Stimulated activated naive CD8-positive, alpha-beta T cell treated with anti-CD3 and anti-CD28 coated beads, Interleukin-15, Interleukin-2, amounts not matched to agents 100 U/mL and 50 U/mL, for 24 hours (primary cell): ENCODE measurements at places on chromosomes 1 and 21.

DNA sequence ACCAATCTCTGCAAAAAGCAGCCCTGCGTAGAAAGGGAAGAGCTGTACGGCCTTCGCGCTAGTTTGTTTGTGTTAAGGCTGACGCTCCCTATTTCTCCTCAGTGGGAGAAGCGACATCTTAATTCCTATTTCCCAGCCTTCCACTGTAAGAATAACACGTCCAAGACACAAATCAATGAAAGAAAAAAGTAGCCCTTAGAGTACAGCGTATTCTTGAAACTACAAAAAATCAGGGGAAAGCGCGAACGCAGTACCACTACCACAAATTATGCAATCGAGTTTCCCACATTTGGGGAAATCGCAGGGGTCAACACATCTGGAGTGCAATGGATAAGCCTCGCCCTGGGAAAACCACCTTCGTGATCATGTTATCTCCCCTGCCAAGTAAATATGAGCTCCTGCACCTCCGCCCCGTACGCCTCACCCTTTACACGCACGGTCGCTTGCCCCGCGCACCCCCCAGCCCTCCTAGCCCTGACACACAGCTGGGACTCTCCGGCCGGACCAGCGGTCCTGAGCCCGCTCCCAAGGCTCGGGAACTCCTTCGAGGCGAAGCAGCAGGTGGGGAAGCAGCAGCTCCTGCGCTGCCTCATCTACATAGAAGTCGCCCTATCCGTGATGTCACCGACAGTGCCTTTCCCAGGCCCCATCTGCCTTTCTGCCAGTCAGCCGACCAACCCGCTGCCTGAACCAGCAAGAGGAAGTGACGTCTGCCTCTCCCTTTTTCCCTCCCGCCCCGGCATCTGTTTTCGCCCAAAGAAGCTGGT, 94.7 kb downstream of the PPIAL4G start:
- peak; percentile 88 for DNase-seq

GRCh38 chr1:92708368-92708950, 76.4 kb downstream of the EVI5 start:
- DNase-seq = no peak

DNA sequence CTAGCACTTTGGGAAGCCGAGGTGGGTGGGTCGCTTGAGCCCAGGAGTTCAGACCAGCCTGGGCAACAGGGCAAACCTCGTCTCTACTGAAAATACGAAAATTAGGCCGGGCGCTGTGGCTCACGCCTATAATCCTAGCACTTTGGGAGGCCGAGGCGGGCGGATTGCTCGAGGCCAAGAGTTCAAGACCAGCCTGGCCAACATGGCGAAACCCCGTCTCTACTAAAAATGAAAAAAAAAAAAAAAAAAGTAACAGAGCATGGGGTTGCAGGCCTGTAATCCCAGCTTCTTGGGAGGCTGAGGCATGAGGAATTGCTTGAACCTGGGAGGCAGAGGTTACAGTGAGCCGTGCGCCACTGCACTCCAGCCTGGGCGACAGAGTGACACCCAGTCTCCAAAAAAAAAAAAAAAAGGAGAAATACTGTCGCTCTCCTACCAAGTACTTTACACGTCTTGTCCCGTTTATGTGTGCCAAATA, 724 bp upstream of the NEK2 start:
- DNase-seq = no peak

DNA sequence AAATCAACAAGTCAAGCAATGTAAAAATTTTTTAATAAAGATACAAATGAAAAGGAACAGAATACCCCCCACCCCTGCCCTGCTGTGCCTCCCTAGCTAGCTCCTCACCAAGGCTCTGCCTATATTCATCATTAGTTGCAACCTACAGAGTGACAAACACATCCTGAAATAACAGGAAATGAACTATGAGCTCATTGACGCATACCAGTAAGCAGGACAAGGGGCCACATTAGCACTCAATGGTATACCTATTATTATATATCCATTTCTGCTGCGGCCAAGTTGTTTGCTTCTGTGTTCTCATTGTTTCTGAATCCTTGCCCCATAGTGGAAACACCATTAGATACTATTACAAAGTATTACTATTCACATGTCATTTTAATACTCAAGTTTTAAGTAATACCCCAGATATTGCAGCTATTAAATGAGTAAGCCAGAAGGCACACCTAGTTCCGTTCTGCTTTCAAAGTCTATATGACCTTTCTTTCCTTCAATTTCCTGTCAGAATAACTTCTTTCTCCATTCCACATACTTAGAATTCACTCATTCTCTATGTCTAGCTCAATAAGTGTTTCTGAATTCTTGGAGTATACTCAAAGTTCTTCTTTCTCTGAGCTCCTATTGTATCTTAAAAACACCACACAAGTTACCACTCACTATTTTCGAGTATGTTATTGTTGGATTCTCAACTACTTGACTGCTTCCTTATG, 1214.9 kb downstream of the PLA2G4A start:
- no peak for DNase-seq

DNA sequence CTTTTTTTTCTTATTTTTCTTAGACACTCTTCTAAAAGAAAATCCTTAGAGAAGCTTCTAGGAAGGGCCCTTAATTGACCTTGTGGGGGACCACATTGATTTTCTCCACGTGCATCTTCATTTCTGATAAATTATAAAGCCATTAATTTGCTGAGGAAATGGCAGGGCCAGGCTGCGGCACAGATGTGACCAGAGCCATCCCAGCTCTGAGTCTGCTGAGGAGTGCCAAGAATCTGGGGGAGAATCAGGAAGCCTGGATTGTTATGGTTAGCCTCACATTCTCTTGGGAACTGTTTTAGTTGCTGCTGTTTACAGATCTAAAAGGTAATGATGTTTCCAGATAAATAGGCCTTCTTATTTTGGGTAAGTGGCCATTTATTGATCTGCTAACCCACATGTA, 16.2 kb downstream of the PROX1 start:
- DNase-seq = no peak

GRCh38 chr1:186482661-186483255, 21.8 kb upstream of the PDC start:
- peak; percentile 71 for DNase-seq

DNA sequence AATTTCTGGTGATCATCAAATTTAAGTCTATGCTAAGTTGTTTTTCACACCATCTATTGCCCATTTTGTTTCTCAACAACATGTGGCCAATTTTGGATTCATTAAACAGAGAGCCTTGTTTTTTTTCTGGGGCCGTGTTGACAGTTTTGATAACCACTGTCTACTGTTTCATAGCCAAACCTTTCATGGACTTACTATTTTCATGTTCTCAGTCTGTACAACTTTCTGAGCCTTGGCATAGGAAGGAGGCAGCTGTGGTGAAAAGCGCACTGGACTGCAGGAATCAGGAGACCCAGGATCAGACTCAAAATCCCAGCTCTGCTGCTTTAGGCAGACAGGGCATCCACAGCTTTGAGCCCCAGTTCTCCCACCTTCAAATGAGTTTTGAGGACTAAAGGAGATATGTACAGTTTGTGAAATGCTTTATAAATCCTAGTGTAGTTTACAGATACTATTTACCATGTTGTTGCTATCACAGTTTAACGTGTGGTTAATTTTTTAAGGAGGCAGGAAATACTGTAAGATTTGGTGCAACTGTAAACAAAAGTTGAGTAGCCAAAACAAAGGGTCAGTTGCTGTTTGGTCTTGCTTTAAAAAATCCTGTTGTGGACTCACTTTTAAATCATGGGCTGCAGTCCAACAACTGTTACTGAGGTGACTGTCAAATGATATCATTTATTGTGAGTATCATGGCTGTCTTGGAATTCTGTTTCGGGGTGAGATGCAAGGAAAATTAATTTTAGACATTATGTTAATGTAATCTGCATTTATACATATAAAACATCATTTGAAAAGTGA, 2.9 kb downstream of the MACO1 start:
- DNase-seq = no peak

GRCh38 chr1:169624122-169624521, 5.8 kb downstream of the SELP start:
- DNase-seq = no peak

GRCh38 chr1:100750005-100750885, 30.7 kb downstream of the VCAM1 start:
- no peak for DNase-seq

DNA sequence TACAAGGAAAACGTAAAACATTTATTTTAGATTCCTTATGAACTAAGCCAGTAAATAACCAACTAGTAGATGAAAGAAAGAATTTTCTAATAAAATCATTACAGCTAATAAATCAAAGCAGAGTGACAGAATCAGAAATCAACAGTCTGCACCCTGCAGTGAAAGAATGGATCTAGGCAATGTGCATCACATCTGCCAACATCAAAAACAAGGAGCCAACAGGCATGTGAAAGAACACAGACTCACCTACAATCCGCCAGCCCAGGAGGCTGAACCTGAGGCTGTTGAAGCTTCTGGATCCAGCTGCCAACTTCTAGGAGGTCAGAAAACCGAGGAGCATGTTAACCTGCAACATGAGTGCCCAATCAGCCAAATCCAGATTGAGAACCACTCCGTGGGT, 196.3 kb downstream of the SETD4 start:
- DNase-seq = no peak

DNA sequence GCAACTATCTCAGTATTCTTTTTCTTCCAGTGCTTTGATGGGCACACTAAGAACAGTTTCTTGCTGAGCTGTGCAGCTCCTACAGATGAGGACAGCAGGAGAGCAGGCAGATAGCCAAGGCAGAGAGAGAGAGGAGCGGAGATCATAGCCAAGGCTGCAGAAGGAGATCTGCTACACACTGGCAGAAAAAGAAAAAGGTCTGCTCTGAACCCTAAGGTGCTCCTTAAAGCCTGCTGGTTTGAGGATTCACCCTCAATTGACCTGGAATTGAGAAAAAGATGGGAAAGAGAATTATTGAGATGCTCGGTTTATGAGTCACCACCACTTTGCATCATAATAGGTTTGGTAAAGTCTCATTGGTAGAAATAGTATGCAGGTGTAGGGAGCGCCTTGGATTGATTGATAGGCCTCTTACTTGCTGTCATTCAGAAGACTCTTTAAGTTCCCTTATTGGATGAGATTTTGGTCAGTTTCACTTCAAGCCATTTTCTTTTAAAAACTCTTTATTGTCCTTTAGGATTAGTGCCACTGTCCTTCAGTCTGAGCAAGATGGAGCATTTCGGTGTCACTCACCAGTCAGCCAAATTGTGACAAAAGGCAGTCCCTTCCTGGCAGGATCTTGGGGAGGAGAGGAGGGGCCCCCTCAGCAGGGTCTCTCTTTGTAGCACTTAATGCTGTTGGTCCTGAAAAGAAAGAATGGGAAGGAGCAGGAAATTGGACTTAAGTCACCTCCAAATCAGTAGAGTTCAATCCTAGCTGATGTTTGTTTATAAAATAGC, 685.0 kb downstream of the ADGRL2 start:
- DNase-seq = no peak

DNA sequence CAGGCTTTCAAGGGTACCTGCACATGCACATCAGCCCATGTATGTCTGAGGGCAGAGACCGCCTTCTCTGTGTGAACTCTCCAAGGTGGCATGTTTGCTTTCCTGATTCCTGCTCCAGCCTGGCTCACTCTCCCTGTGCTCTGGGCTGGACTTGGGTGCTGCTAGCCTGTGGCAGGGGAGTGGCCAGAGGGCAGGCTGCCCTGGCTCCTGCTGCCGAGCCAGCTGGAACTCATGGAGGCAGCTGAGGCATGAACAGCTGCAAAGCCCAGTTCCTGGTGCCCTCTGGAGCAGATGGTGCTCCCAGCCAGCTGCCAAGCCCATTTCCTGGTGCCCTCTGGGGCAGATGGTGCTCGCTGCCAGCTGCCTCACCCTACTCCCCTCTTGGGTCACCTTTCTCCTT, 7.6 kb downstream of the UBL4B start:
- no peak for DNase-seq

GRCh38 chr1:21594935-21595897, 73.9 kb downstream of the RAP1GAP start:
- DNase-seq = peak; percentile 79

- DNase-seq = peak; percentile 6
These were observed 95.3 kb downstream of the FOXD2 start for GRCh38 chr1:47532921-47533792.

- DNase-seq = no peak
These were observed 144.3 kb upstream of the SYT6 start for GRCh38 chr1:114298008-114298407.

DNA sequence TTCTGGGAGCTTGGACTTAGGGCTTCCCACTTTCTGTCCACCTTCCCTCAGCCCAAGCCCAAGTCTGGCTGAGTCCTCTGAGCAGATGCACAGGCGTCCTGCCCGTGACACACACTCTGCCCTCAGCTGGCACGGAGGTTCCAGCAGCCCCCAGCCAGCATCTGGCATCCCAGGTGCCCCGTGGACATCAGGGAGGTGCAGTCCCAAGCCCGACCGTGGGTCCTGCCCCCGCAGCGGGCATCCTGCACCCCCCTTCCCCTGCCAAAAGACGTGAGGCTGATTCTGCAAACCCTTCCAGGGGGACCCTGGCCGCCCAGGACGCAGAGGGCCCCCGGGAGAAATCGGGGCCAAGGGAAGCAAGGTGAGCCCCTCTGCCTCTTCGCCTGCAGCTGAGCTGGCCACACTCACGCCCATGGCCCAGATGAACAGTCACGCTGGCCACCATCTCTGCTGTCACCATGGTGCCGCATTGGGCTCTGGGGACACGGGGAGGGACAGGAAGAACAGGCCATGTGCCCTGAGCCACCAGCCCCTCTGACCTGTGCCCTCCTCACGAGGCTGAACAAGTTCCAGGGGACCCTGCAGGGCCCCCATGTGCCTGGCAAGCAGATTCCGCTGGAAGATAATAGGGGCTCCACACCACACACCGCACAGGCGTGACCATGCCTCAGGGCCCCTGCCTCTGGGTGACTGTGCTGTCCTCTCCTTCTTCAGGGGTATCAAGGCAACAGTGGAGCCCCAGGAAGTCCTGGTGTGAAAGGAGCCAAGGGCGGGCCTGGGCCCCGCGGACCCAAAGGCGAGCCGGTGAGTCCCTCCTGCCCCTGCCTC, 20.6 kb downstream of the COL6A2 start:
- no peak for DNase-seq

DNA sequence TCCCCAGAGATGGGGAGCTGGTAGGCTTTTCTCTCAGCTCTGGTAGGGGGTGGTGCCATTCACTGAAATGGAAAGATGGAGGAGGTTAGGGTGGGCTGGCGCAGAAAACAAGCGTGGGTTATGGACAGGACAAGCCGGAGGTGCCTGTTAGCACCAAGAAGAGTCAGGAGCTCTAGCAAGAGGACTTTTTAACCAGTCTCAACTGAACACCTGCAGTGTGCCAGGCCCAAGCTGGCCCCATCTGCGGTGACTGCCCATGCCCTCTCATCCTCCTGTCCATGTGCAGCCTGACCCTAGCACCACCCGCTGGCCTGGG, 254.4 kb downstream of the RHOU start:
- DNase-seq = no peak

GRCh38 chr1:90045853-90046563, 51.1 kb downstream of the ZNF326 start:
- peak; percentile 27 for DNase-seq

- no peak for DNase-seq
These were observed 45.3 kb downstream of the HENMT1 start for GRCh38 chr1:108615544-108615943.

DNA sequence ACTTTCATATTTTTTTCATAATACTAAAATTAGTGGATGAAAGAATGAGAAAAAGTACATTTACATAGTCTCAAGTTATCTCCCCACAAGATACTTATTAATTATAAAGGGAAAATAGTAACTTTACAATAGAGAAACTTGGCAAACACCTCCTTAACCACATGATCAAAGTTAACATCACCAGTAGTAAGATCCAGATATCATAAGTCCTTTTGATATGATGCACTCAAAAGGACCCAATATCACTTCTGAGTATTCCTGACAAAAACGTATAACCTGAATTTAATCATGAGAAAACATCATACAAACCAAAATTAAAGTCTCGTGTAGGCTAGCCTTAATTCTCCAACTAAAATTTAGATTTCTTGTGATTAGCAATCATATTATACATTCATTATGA, 67.4 kb downstream of the LYST start:
- DNase-seq = no peak
